ENCODE measurements at places on chromosomes 1 and 21.

DNA sequence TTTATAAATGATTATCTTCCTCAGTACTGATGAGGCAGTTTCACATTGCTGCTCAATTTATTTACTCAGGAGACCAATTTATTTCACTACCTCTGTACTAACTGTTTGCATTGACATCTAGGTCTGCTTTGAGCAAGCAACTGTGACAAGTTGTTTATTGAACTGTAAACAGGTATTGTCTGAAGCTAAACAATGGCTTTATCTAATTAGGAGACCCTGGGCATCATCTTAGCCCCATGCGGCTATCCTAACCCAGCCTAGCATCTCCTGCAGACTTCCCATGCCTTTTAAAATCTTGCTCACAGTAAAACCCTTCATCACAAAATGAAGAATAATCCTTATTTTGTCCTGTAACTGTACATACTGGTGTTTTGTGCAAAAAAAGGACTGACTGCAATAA lies 348.2 kb downstream of the RWDD3 start:
- DNase-seq: no peak

DNA sequence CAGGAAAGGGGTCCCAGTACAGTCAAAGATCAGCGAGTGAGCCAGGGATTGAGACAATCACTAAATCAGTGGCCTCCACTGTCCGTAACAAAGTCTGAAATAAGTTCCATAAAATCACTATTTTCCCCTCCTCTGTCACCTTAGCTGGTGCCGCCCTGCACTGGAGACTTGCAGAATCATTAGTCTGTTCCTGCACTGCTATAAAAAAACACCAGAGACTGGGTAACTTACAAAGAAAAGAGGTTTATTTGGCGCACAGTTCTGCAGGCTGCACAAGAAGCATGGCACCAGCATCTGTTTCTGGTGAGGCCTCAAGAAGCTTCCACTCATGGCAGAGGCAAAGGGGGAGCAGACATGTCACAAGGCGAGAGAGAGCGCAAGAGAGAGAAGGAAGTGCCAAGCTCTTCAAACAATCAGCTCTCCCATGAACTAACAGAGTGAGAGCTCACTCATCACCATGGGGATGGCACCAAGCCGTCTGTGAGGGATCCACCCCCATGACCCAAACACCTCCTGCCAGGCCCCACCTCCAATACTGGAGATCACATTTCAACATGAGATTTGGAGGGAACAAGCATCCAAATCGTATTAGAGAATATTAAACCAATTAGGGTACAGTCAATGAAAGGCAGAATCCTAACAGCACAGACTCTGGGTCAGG lies 129.8 kb upstream of the TIAM1 start:
- DNase-seq: no peak

DNA sequence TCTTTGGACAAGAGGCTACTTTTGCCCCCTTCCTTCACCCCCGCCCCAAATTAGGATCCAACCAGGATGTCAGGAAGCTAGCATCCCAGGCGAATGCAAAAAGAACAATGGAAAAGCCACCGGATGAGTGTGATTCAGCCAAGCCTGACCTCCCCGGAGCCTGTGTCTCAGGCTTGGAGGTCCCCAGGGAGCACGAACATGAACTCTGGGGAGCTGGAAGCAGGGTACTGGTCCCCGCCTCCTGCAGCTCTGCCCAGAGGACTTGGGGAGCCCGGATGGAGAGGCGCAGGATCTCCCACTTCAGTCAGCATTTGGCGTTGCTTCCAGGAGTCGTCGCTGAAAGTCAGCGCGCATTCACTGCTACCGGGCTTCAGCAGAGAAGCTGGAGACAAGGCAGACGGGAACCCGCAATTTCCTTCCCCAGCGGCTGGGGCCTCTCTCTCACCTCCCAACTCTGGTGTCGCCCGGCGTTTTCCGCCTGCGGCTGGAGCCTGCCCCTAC lies 1.8 kb upstream of the TBX15 start:
- no peak for DNase-seq

DNA sequence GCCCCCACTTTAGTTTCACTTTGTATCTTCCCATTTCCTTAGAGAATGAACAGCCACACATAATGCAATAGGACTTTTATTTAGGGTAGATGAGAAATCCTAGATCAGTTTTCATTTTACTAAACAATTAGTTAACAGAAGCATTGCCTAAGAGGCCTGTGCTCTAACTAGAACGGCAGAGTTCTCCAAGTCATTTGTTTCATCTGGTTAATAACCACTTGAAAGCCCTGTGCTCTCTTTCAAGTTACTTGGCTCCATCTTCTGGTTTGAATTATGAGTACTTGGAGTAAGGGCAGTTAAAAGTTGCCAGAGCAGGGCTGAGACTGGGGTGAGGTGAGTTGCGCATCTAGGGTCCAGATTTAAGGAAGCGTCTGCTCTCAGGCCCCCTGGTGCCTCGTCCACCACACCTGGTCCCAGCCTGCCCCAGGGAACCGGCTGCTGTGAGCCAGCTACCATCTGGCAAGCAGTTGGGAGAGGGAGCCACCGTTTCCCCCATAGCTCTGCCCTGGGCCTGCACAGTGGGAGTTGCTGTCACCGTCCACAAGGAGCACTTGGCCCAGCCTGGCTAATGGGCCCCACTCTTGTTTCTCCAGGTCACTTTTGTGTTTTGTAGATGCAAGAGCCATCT lies 18.1 kb upstream of the SLC44A3 start:
- no peak for DNase-seq

DNA sequence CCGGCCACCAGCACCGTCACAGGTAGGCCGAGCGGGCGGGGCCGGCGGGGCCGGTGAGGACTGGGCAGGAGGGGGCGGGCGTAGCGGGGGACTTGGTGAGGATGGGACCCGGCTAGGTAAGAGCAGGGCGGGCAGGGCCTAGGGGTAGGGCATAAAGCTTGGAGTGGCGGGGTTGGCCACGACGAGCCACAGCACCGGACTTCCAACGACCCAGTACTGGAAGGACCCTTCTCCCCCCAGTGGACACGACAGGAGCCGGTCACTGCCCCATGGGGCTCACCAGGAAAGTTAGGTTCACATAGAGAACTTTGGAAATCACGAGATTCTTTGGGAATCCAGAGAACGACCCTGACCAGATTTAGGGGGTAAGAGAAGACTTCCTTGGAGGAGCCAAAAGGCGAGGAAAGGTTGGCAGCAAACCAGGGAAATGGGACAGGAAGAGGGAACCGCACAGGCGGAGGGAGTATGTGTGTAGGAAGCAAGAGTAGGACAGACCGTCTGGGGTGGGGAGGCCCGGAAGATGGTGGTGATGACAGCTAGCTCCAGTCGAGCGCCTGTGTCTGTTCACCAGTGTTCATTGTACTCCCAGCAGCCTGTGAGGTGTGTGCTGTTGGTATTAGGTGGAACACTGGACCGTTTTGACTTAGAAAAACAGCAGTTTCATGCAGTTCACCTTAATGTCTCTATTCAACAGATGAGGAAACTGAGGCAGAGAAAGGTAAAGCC lies 20.4 kb downstream of the ZNF362 start:
- no peak for DNase-seq

DNA sequence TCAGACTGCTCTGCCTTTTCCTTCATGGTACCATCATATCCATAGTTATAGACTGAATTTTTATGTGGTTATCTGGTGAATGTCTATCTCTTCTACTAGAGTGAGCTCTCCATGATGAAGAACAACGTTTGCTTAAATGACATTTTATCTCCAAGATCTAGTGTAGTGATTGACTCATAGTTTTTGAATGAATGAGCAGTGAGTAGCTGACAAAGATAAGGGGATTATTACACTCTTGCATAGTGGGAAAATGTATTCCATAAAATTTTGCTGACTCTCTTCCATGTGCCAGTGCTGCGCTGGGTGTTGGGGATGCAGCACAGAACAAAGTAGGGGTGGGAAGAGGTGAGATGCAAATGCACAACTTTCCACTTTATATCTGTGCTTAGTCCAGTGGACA lies 147.7 kb downstream of the TGFB2 start:
- DNase-seq: no peak

DNA sequence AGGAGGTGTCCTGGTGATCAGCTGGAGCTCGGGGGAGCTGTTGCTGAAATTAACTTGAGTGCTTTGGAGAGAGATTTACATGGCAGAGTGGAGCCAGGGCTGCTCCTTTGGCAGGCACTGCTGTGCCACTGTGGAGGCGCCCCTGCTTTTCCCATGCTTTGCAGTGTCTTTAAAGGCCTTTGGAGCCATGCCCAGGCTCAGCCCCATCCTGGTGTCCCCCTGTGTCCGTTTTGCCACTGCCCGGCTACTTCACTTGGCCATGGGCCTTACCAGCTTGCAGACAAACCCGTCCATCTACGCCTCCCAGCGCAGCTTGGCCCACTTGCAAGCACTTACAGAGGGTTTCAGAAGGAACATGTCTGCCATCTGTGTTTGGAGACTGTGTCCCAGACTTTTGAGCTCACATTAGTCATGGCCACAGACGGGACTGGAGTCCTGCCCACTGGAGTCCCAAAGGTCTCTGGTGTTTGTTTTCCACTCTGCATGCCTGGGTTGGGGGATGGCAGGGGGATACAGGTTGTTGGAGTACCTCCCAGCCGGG lies 18.2 kb upstream of the LAMTOR5 start:
- no peak for DNase-seq

DNA sequence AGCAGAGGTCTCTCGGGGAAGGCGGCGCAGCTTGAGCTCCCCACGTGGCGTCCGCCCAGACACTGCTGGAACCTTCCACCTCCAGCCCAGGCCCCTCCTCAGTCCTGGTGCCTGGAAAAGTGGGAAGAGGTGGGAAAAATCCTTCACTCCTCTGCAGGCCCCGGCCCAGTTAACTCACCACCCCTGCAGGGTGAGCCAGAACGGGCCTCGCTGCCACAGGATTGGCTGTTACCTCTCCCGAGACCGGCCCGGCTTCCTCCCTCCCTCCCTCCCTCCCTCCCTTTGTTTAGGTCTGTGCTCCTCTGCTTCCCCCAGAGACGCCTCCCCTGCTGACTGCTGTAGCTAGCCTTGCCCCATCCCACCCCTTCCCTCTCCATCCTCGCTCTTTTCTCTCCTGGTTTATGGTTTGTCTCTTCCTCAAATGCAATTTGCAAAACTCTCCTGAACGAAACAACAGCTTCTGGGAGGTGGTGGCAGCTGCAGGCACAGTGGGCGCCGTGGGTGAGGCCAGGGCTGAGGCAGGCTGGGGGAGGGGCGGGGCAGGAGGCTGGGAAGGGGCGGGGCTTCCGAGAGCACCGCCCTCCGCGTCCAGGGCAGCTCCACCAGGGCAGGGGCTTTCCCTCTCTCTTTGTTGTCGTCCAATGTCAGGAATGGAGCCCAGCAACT lies 6.5 kb downstream of the CAPN9 start:
- peak; percentile 8 for DNase-seq

DNA sequence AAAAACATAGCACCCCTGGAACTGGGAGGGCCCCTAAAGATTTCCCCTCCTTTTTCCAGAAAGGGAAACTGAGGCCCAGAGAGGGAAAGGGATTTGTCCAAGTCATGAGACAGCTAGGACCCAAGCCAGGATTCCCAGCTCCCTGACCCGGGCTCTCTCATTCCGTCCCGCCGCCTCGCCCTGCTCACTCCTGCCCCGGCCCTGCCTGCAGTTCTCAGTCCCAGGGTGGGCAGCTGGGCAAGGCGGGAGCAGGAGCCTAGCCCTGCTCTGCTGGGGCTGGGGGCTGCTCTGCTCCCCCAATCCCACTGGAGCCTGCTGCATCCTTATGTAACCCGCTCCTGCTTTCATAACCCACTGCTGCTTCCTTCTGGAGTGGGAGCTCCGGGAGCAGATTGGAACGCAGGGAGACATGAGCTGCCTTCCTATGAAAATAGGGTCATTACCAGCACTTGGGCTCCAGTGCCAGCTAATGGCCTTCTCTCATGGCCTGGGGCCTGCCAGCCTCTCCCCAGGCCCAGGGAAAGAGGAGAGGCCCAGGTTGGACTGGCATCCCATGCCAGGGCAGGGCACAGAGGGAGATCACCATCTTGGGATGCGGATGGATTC lies 84.5 kb downstream of the CAMK2N1 start:
- no peak for DNase-seq

DNA sequence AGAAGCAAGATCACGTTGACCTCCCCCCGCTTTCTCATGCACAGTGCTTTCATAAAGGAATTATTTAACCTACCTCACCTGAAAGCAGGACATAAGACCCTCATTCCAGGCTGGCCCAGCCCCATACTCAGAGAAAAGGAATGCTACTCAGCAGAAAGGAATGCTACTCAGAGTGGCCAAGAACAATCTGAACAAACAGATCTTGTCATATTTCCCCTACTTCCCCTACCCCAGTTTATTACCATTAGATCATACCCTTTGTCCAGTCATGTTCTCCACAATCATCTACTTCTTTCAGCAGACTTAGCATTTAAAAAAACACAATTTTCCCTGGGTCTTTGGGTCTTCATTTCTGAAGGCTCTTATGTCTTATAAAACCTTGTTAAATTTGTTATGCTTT lies 89.8 kb downstream of the SLC16A1 start:
- no peak for DNase-seq

DNA sequence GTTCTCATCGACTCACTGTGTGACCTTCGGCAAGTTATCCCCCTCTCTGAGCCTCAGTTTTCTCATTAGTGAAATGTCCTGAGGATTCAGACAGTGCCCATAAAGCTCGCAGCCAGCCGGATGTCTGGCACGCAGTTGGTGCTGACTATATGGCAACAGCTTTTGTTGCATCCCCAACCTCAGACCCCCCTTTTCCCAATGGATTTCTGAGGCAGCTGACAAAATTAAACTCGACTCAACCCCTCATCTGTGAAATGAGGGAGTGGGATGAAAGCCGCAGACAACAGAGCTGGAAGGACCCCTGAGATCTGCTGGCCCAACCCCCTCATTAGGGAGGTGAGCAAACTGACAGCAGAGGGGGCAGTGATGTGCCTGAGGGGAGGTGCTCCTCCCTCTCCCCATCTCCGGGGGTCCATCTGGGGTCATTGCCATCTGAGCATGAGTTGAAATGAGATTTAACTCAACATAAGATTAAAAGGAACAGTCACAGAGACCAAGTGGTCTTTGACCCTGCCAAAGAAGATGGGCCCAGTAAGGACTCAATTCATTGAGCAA lies 40.4 kb downstream of the NKAIN1 start:
- no peak for DNase-seq

- DNase-seq: no peak
Observed at GRCh38 chr1:99606306-99606705, 39.6 kb upstream of the PALMD start.

DNA sequence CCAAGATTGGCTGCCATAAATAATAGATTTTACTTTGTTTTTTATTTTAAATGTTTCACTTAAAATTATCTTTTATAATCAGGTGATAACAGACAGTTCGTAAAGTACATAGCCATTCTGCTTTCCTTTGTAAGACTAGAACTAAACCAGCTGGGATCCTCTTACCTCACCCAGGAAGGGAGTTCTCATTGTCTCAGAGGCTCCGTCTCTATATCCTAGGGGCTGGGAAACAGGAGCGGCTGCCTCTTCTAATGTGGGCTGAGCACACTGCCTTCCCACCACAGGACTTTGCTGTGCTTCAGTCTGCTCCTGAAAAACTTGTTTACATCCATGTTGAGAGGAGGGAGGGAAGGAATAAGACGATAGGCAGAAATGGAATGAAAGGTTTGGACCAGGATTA lies 45.6 kb upstream of the PGD start:
- no peak for DNase-seq
